ENCODE measurements at places on chromosomes 3 and 15.

DNA sequence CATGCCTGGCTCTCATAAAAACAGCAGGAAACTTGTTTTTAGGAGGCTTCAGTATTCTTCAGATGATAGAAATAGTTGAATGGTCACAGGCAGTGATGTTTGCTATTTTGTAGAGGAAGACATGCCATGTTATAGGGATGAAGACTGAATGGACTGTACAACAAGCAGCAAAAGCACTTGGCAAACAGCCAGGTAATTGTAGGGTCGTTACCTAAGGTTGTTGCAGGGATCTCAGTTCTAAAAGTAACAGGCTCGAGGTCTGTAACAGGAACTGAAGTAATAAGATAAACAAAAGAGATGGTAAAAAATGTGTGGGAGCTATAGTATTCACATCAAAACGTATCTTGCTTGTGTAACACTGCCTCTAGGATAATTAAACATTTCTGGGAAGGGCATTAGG is 116.3 kb downstream of the TFG start:
- no peak for DNase-seq

GRCh38 chr15:69869881-69870505 is 227.7 kb downstream of the TLE3 start:
- DNase-seq: no peak

- no peak for DNase-seq
These were observed 13.5 kb upstream of the KCNAB1 start for GRCh38 chr3:156106721-156107373.

- no peak for DNase-seq
These were observed 116.0 kb downstream of the IGF1R start for GRCh38 chr15:98764291-98764690.

DNA sequence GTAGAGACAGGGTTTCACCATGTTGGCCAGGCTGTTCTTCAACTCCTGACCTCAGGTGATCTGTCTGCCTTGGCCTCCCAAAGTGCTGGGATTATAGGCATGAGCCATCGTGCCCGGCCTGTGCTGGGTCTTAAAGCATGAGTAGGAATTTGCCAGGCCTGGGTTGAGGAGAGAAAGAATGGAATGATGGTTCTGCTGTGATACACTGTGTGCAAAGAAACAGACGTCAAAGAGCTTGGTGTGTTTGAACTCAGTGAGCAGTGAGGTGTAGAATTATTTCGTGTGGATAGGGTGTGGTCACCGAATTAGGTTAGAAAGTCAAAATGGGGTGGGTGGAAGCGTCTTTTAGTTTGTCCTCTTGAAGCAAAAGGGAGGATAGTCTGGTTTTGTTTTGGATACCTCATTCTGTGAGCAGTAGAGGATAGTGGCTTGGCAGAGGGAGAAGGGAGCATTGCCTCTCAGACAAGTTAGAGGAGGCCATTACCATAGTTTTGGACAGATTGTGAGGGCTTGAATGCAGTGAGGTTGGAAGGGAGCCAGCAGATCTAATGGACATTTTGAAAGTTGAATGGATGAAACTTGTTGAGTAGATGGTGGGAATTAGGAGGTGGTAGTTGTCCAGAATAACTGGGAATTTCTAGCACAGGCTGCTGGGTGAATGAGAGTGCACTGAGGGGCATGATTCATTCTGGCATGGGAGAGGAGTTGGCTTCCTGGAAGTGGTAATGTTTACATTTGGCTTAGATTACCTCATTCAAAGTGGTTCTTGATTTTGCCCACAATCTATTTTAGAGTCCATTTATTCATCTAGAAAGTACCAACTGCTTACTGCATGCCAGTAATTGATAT is 27.2 kb downstream of the AKAP13 start:
- DNase-seq: peak; percentile 78

Measured in SJSA1 (cell line).